ENCODE measurements at places on chromosomes 3 and 15.

- DNase-seq: no peak
These were observed 84.7 kb upstream of the LRRN1 start for GRCh38 chr3:3714572-3714971.

GRCh38 chr3:34947834-34948233, 691.5 kb upstream of the ARPP21 start:
- no peak for DNase-seq

DNA sequence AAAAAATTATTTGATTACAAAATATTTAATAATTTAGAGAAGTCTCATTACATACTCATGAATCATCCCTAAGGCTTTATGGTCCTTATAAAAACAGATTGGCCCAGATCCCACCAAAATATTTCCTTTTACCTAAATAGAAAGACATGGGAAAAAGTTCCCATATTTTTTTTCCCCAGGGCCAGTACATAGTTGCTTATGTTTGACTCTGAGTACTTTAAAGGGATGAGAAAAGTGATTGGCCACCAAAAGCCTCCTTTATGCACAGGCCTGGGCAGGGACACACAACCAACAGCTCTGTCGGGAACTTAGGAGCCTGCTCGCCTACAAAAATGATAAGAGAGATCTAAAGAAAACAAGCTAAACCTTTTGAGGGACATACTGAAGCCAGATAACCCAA, 22.3 kb downstream of the KCNAB1 start:
- DNase-seq: no peak

DNA sequence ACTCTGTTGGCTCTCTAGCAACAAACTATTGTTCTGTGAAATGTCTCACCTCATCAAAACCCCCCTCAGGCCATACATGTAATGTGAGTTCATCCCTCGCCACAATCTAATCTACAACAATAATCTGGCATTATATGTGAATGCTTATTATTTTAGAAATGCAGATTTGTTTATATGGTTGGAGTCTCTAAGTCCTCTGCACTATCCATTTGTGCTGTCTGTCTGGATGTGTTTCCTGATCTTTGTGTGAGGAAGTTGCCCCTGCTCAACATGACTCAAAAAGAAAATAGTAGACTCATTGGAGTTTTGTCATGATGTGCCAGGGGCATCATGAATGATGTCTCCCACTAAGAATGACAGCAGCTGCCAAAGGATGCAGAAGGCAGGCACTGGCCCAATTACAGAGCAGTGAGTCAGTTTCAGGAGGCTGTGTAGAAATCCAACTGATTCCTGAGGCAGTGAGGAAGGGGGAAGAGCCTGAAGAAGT, 161.6 kb upstream of the PDZRN3 start:
- peak; percentile 5 for DNase-seq

- no peak for DNase-seq
These were observed 13.8 kb downstream of the CLRN1 start for GRCh38 chr3:150958683-150959082.

DNA sequence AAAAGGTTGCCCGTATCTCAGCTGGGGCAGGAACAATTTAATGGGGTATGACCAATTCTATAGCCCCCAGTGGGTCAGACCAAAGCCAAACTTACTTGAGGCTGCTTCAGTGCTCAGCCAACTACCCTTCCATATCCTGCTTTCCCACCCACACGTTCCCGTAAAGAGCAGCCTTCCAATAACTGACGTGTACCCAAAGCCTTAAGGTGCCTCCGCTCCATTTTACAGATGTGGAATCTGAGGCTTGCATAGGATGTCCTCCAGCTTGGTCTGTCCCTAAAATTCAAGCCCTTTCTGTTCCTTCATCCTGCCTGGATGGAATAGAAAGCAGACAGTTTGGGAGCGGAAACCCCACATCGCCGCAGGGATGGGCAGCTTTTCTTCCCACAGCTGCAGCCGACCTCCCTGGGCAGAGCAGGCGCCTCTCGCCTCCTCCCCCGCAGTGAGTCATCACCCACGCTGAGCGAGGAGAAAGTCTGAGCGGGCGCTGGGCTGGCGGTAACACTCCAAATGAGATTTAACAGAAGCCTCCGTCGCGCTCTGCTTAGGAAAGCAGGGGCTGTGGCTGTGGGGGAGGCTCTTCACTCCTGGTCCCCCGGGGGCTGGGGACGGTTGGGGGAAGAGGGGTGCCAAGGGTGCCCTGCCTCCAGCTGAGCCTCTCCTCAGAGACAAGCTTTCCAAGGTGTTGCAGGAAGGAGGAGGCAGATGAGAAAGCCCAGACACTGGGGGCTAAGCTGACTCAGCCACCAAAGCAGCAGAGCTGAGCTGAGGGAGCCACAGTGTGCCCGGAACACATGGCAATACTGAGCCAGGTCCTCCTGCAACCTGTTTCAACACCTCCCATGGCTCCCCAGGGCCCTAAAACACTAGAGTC, 57.8 kb upstream of the HRH1 start:
- DNase-seq: peak; percentile 45

DNA sequence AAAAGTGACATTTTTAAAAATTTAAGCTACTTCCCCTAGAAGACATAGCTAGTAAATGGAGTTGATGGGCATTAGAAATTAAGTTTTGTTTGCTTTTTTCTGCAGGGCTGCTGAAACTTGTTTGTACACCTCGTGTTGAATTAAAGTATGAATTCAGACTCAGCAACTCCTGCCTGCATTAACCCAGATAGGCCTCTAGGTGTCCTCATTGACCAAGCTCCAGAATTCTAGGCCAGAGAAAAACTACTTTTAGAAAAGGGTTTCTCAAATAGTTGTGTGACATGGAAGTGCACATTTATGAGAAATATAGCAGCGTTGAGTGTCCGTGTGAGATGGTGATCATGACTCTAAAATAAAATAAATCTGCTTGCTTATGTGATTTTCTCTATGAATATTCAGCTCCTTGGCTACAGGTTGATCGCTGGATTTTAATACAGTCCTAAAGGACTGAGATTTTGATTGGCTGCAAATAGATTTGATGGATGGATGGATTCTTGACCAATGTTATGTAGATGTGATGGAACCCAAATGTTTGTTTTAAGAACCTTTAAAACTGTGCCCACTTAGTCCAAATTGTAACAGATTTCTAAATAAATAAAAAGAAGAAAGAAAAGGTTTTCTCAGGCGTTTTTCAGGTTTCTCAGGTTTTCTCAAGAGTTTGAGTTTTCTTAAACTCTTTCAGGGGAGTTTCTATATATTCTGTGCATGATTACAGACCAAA, 39.4 kb upstream of the LMOD3 start:
- peak; percentile 11 for DNase-seq

GRCh38 chr3:188092648-188093047, 61.3 kb upstream of the LPP start:
- no peak for DNase-seq
